ENCODE measurements at places on chromosomes 5 and 9. TPM values are rescaled to one million over a fixed set of nuclear protein-coding genes. Genes with fewer than 3 reads are reported as not detected.

Gene ADAMTSL2
- 0.88 TPM for total RNA-seq

Gene IL4
- total RNA-seq: not detected

Gene SLC25A2
- total RNA-seq: 0.24 TPM

Gene ARL14EPL
- not detected for total RNA-seq

Gene TSTD2
- 10.4 TPM for total RNA-seq

Gene CEL
- 2.4 TPM for total RNA-seq

Gene CDH18
- not detected for total RNA-seq

Gene FGD3
- total RNA-seq: 2.1 TPM

Gene SLC6A7
- not detected for total RNA-seq

Gene ATP6V0E1
- total RNA-seq: 121 TPM

Gene NEURL1B
- total RNA-seq: 12.7 TPM

Gene OTP
- total RNA-seq: not detected

Gene CLIC3
- 154 TPM for total RNA-seq

Gene TTC23L
- not detected for total RNA-seq

Gene SPATA6L
- total RNA-seq: 3.1 TPM

Gene PCDHAC1
- total RNA-seq: 0.04 TPM

Gene MSMP
- total RNA-seq: not detected

Gene PTBP3
- 165 TPM for total RNA-seq

Gene SCGB3A2
- total RNA-seq: not detected

Gene IFNA21
- not detected for total RNA-seq

Gene LRRC8A
- total RNA-seq: 75.8 TPM

Gene PCDHA11
- not detected for total RNA-seq

Gene CCDC192
- total RNA-seq: not detected

Gene PCDHGB2
- 1.2 TPM for total RNA-seq

Gene MEIKIN
- total RNA-seq: not detected

Gene PRELID2
- 4.8 TPM for total RNA-seq

Gene GPR151
- not detected for total RNA-seq

Gene PTGDS
- total RNA-seq: 18.4 TPM

Gene IFNB1
- total RNA-seq: not detected

Gene IGFBPL1
- total RNA-seq: not detected

Gene SHISAL2B
- total RNA-seq: not detected

Gene SLC36A2
- total RNA-seq: not detected

Gene TRPM6
- total RNA-seq: 1.2 TPM

Gene PCDHGA1
- 0.40 TPM for total RNA-seq

Gene BTNL9
- total RNA-seq: 2.5 TPM

Gene NRG2
- total RNA-seq: 1.9 TPM

Gene CCDC183
- not detected for total RNA-seq

Gene CD14
- total RNA-seq: 6.7 TPM

Gene KCNIP1
- not detected for total RNA-seq

Gene OSMR
- total RNA-seq: 23.1 TPM

Gene MSX2
- total RNA-seq: 1.3 TPM

Gene CCDC152
- total RNA-seq: not detected

Gene DELE1
- 33.5 TPM for total RNA-seq

Gene PCDHB10
- 0.80 TPM for total RNA-seq

Gene MOCS2
- total RNA-seq: 21.7 TPM

Gene FAM219A
- total RNA-seq: 4.5 TPM
